ENCODE measurements at places on chromosomes 1 and 21.

DNA sequence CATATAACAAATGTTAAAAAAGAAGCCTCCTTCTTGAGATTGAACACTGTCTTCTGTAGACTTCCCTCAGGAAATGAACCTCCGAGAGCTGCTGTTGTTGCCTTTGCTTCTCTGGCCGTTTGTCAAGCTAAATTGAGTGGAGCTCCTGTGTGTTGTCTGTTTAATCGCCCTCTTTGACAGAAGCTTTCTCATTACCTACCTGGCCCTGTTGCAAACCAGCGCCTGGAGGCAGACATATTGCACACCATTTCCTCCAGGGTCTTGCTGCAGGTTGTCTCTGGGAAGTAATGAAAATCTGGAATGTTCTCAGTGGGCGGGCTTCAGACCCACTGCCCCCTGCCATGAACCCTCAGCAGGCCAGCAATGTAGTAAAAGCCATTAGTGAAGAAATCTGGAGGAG lies 83.3 kb downstream of the GABPA start:
- no peak for DNase-seq

DNA sequence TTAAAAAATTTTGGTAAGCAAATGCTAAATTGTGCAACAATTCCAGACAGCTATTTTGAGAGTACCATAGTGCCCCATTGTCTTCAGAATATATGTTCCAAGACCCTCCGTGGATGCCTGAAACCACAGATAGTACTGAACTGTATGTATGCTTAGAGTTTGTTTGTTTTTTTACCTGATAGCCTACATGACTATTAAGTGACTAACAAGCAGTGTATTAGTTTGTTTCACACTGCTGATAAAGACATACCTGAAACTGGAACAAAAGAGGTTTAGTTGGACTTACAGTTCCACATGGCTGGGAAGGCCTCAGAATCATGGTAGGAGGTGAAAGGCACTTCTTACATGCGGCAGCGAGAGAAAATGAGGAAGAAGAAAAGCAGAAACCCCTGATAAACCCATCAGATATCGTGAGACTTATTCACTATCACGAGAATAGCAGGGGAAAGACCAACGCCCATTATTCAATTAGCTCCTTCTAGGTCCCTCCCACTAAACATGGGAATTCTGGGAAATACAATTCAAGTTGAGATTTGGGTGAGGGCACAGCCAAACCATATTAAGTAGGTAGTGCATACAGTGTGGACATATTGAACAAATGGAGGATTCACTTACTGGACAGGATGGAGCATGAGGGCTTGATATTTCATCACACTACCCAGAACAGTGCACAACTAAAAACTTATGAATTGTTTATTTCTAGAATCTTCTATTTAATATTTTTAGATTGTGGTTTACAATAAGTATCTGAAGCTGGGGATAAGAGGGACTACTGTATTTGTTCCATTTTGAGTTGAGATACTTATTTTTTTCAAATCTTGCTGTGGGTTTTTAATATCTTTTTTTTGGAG lies 78.5 kb downstream of the LHX9 start:
- no peak for DNase-seq

GRCh38 chr1:223738465-223739365 lies 26.4 kb downstream of the CAPN2 start:
- DNase-seq = no peak

DNA sequence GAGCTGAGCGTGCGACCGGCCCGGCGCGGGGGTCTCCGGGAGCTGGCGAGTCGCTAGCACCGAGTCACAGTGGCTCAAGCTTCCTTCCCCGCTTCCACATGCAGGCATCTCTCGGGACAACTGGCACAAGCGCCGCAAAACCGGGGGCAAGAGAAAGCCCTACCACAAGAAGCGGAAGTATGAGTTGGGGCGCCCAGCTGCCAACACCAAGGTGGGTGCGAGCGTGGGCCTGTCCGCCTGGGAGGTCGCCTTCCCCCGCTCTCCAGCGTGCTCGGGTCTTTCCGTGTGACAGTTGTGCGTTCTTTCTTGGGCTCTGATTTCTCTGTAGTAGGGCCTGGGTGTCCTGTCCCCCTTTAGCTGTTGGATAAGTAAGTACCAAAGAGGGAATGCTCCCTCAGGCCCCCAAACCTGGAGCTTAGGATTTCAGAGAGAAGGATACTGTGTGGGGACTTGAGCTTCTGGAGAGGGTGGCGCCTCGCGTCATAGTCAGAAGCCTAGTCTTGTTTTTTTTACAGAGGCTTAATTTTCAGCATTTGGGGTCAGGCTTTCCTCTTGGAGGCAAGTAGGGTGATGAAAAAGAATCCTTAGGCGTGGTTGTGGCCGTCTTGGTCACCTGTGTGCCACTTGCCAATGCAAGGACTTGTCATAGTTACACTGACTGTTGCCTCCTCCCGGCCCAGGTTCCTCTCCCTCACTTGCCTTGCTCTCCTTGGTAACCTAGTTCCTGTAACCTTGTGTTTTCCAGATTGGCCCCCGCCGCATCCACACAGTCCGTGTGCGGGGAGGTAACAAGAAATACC lies 790 bp downstream of the RPS8 start:
- no peak for DNase-seq

GRCh38 chr1:231867607-231868006 lies 241.0 kb downstream of the DISC1 start:
- DNase-seq = no peak

DNA sequence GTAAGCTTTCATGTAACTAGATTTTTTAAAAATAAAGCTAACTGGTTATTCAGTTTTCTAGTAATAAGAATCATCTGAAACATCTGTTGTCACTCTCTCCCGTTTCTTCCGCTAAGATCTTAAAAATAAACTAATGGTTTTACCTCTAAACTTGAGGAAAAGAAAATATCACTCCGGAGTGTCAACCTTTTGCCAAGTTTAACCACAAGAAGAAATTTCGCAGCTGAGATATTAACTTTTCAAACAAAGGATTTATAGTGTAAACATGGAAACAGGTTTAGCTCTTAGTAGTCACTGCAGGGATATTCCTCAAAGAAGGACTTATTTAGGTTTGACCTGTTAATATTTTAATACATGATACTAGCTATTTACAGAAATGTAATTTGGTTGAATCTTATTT lies 954.9 kb downstream of the ADGRL2 start:
- DNase-seq = no peak
